ENCODE measurements at places on chromosomes 11 and 22.

DNA sequence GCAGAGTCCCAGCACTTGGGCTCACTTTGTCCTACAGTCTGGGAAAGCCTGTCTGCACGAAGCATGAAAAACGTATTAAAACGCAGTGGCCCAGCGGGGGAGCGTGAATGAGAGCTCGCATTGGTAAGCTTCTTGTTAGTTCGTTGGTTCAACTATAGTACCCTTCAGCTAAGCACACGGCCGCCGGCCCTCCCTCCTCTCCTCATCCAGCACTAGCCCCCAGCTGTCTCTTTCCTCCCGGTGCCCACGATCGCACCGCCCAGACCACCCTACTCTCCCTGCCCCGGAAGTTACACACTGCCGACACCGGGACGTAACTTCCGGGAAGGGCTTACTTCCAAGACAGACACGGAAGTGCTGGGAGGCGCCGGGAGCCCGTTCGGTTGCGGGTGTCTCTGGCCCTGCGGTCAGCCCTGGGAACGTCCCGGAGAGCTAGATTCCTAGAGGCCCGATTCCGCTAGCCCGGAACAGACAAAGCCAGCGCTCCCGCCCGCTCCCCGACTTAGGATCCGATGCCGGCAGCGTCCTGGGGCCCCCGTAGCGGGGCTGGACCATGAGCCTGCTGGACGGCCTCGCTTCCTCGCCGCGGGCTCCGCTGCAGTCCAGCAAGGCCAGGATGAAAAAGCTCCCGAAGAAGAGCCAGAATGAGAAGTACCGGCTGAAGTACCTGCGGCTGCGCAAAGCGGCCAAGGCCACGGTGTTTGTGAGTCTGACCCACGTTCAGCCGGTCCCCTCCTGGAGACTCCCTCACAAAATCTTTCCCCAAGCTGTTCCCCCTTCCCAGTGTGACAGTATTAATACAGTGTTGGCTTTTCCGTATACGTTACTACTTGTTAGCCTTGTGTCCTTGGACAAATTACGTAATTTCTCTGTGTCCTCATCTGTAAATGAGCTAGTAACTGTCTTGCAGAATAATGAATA lies at the start of gene TBRG1:
Gene TBRG1, plus strand, starts transcription at position 334 of the 921 bp plus-strand sequence. Its CDS starts 220 bp downstream, at position 554.
- DNase-seq, result peak; percentile 89

DNA sequence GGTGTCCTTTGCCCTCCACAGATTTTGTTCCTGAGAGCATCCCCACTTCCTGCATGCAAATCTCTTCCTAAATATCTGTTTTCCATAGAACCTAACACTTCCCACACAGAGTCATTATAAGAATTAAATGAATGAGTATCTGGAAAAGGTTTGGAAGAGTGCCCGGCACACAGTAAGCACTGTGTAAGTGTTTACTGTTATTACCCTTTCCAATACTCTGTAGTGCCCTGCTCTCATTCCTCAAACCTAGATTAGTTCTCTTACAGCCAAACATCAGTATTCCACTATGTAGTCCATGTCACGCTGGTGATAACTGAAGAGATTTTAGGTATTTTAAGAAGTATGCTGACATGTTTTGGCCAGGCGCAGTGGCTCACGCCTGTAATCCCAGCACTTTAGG lies 57.3 kb upstream of the PHF21A start:
- no peak for DNase-seq

- DNase-seq, result no peak
Observed at GRCh38 chr11:66464916-66465315, 1.8 kb upstream of the PELI3 start.

- DNase-seq, result peak; percentile 83
Observed at GRCh38 chr11:129825380-129825779, 9.7 kb downstream of the TMEM45B start.

- peak; percentile 27 for DNase-seq
Observed at GRCh38 chr11:88501541-88501940, 164.0 kb upstream of the CTSC start.

GRCh38 chr11:15276621-15277020 lies 161.9 kb downstream of the INSC start:
- DNase-seq, result peak; percentile 5

All from iris pigment epithelial cell (primary cell).